ENCODE measurements at places on chromosomes 2 and 18. TPM values are rescaled to one million over a fixed set of nuclear protein-coding genes. Genes with fewer than 3 reads are reported as not detected.

DNA sequence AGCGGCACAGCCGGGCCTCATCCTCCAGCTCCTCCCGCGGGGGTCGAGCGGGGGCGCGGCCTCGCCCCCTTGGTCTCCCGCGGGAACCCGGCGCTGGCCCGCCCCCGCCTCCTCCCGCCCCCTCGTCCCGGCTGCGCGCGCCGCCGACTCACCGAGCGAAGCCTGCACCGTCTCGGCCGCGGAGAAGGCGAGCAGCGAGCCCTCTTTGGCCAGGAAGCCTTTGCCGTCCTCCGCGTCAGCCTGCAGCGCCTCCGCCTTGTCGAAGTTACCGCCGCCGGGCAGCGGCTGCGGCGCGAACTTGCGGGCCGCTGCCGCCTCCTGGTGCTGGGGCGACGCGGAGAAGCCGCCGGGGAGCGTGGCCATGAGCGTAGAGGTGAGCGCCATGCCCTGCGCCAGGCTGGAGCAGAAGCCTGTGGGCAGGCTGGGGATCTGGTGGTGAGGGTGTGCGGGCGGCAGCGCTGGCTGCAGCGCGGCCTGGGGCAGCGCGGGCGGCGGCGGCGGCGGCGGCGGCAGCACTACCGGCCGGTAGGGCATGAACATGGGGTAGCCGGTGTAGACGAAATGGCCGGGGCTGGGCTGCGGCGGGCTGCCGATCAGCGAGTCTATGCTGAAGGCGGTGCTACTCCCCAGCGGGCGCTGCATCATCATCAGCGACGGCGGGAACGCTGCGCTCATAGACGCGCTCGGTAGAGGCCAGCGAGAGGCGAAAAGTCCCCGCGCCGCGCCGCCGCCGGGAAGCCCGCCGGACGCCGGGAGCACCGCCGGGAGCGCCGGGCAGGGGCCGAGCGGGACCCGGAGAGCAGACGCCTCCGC lies 683 bp downstream of the GBX2 start:
- no peak for DNase-seq

GRCh38 chr2:126877861-126878565 lies 20.7 kb upstream of the TEX51 start:
- DNase-seq, result no peak

DNA sequence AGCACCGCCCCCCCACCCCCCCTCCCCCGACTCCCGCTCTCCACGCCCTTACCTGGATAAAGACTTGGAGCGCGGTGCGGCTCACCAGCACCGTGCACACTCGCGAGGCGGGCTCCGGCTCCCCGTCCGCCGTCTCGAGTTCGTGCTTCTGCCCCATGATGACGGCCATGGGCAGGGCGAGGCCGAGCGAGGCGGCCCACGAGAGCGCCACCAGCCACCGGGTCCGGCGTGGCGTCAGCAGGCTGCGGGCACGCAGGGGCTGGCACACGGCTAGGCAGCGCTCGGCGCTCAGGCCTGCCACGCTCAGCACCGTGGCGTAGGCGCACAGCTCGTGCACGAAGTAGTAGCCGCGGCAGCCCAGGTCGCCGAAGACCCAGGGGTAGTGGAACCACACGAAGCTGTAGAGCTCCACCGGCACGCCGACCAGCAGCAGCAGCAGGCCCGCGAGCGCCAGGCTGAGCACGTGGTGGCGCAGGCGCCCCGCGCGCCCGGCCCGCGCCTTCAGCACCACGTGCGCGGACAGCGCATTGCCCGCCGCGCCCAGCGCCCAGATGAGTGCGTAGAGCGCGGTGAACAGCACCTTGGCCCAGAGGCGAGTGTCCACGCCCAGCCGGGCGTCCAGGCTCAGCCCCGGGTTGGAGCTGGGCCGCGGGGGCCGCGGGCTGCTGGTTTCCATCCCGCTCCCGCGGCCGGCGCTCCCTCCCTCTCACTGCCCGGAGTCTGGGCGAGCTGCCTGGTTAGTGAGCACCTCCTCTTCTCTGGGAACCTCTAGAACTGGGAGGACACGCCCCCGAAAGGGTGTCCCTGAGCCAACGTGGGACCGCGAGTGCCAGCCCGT lies at the start of gene NTSR2:
Gene NTSR2 (minus strand): TSS at position 742 of the 838 bp plus-strand sequence. CDS start 66 bp downstream, at position 676.
- DNase-seq, result peak; percentile 59

- no peak for DNase-seq
These were observed 28.8 kb upstream of the SLC3A1 start for GRCh38 chr2:44246436-44246835.

DNA sequence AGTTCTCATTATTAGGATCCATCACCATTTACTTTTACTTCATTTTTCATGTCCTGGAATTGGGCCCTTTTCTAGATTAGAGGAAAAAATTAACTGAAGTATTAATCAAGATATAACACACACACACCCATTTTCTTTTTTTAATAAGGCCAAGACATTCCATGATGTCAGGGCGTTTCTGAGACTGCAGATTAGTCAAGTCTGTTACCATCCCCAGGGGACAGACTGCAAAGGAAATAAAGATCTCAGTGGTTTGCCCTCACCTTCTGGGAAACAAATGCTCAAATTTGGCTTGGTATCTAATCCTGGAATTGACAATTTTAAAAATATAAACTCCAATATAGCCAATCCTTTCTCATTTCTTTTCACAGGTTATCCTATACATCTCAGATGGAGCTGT lies 27.4 kb downstream of the RMP24 start:
- no peak for DNase-seq

DNA sequence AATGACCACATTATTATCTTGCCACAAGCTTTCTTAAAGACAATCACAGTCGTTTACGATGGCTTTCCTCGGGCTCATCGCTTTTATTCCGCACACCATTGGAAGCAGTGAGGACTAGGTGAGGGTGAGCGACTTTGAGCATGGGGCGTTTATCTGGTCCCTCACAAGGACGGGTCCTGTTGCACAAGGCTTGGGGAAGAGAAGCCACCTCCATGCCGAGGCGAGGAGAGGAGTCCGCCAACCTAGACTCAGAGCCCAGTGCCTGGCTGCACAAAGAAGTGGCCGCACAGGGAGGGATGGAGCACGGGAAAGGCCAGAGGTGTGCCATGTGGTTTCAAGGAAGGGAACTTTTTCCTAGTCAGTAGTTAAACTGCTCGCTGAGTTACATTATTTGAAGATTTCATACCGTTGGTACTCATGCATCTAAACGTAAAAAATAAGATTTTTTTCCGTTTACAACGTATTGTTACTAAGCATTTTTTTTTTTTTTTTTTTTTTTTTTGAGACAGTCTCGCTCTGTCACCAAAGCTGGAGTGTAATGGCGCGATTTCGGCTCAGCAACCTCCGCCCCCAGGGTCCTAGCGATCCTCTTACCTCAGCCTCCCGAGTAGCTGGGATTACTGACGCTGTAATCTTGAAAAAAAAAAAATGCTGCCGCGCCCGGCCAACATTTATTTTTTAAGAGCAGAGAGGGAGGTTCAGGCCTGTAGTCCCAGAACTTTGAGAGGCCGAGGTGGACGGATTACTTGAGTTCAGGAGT lies 849 bp upstream of the CYP27C1 start:
- peak; percentile 25 for DNase-seq

DNA sequence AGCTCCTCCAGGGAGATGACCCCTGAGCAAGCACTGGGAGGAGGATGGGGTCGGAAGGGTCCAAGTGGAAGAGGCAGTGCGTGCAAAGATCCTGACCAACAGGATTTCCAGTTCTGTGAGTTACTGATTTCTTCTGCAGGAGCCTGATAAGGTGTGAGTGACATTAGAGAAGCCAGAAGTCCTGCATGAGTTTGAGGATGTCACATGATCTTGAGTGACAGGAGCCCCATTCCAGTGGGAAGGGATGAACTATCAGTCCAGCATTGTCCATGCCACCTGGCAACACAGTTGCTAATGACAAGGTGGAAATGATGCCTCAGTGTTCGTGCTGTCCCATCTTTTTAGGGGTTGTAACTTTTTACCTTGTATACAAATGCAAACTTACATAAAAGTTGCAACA lies 285.1 kb upstream of the HDAC4 start:
- DNase-seq, result no peak

GRCh38 chr2:23399674-23400261 lies 14.8 kb downstream of the KLHL29 start:
- no peak for DNase-seq

DNA sequence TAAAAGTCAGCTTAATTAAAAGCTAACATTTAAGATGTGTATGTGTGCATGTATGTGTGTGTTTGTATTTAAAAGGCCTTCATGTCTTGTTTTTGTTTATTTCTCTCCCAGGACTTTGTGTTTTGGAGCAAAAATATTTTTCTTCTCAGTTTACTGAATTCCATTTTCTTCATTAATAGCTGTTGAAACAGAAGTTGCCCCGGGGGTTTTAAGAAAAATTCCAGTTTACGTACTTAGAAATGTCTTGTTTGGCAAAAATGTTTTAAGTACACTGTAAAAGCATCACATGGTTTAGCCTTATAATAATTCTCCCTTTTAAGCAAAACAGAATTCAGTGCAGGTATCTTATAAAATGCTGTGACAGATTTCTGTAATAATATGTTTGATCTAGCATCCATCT lies 1233.0 kb upstream of the NRXN1 start:
- no peak for DNase-seq

DNA sequence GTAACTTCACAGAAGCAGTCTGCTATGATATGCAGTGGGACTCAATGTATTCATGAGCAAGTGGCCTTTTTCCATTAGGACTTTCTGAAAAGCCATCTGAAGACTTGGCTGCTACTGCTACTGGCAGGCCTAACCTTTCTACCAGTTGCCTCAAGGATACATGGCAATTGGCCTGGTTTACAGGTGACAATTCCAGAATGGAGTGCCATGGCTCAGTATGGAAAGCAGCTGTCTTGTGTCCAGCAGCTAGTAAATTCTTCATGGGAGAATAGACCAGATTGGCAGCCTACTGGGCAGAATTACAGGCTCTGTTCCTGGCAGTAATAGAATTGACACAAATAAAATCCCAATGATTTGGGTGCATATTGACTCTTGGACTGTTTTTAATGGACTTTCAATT lies 12.6 kb upstream of the TMX3 start:
- DNase-seq, result no peak

GRCh38 chr2:150624001-150624401 lies 136.5 kb upstream of the RND3 start:
- DNase-seq, result no peak

DNA sequence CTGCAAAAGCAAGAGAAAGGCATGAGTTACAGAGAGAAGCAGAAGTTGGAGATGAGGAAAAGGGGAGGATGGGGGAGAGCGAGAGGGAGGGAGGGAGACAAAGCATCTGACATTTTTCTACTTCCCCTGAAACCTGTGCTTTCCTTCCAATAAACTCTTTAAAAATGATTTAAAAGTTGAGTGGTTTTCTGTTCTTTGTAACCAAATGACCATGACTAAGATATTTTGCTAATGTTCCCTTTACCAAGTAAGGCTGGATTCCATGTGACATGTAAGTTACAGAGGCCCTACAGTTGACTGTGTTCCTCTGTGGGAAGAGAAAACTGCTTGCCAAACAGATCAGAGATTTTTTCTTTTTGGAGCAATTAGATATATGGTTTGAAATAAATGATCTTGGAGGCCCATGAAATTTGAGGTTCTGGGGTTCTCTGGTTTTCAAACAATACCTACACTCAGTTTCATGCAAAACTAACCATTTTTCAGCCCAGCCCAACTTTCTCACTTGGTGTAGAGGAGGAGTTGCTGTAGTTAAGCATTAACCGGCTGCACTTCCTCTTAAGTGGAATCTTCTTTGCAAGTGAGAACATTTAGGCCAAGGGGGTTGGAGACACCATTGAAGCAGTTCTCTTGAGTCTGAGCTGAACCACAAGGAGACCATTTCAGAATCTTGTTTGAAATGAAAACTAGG lies 34.5 kb downstream of the INSIG2 start:
- DNase-seq, result no peak

- no peak for DNase-seq
These were observed 611.7 kb upstream of the NETO1 start for GRCh38 chr18:73479477-73479876.

GRCh38 chr2:72605836-72606442 lies 219.9 kb downstream of the EXOC6B start:
- DNase-seq, result no peak

- no peak for DNase-seq
These were observed 789.7 kb upstream of the SLC39A10 start for GRCh38 chr2:194867328-194867727.

DNA sequence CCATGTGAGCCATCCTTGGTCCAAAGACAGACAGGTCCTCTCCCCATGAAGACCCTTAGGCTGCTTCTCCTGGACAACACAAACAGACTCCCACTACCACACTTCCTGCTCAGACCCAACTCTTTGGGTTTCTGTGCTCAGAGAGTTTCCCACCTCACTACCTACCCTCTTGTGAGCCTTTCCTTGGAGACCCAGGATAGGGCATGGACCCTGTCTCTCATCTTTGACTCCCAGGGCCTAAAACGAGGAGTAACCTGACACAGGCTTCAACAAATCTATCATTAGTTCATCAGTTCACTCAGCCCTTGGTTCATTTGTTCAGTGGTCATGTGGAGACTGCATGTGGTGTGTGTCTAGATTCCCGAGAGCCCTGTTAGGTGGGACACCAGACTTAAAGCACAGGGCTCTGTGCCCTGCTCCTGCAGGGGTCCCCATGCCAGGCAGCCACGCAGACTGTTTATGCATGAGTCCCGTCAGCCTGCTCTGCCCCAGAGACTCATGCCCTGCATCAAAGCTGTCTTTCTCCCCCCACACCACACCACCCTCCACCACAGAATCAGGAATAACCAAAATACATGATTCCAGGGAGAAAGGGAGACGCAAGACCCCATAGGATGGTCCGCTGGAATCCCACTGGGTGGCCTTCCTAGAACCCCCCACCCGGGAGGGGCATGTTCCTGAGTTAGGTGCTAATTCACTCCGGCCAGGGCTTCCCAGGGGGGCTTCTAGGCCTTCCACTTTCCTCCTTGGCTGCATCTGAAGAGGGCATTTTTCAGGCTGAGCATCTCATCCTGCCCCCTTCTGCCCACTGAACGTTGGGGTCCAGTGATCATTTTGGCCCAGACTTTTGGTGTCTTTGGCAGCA lies 100.2 kb upstream of the TEX51 start:
- no peak for DNase-seq

- no peak for DNase-seq
These were observed 61.5 kb upstream of the RPE start for GRCh38 chr2:209940936-209941335.

GRCh38 chr2:69724540-69725159 lies 17.3 kb upstream of the ANXA4 start:
- DNase-seq, result peak; percentile 97

GRCh38 chr2:210559182-210559581 lies 2.8 kb downstream of the CPS1 start:
- no peak for DNase-seq

- DNase-seq, result no peak
These were observed 27.3 kb downstream of the RFTN2 start for GRCh38 chr2:197647961-197648690.

Gene TMEM169
- 34.8 TPM for total RNA-seq

Gene POTEF
- total RNA-seq, result 8.4 TPM

Gene IL36RN
- not detected for total RNA-seq

Gene TRIM43
- total RNA-seq, result not detected

Gene RAB17
- total RNA-seq, result not detected

Gene ANKRD53
- total RNA-seq, result 1.2 TPM

Gene CELF4
- total RNA-seq, result 1.9 TPM

Gene PTH2R
- total RNA-seq, result not detected

Gene TTL
- total RNA-seq, result 87.0 TPM

Gene FNDC4
- total RNA-seq, result 14.2 TPM

Gene CLIP4
- total RNA-seq, result 14.5 TPM

Gene STK17B
- 7.3 TPM for total RNA-seq

Measured in neural crest cell (in vitro differentiated cells).